OCI-M1 (cell line): ENCODE measurements at places on chromosomes 16 and 17.

DNA sequence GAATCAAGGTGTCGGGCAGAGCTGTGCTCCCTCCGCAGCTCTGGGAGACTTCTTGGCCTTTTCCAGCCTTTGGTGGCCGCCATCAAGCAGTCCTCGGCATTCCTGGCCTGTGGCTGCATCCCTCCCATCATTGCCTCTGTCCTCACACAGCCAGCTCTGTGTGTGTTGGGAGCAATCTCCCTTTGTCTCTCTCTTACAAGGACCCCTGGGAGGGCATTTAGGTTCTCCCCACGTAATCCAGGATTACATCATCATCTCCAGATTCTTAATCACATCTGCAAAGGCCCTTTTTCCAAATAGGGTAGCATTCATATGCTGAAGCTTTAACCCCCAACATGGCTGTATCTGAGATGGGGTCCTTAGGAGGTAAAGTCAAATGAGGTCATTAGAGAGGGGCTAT is 4.1 kb upstream of the DNAH17 start:
- no peak for DNase-seq

- peak; percentile 98 for DNase-seq
Measured at GRCh38 chr16:85055493-85056210, 28.1 kb downstream of the KIAA0513 start.

DNA sequence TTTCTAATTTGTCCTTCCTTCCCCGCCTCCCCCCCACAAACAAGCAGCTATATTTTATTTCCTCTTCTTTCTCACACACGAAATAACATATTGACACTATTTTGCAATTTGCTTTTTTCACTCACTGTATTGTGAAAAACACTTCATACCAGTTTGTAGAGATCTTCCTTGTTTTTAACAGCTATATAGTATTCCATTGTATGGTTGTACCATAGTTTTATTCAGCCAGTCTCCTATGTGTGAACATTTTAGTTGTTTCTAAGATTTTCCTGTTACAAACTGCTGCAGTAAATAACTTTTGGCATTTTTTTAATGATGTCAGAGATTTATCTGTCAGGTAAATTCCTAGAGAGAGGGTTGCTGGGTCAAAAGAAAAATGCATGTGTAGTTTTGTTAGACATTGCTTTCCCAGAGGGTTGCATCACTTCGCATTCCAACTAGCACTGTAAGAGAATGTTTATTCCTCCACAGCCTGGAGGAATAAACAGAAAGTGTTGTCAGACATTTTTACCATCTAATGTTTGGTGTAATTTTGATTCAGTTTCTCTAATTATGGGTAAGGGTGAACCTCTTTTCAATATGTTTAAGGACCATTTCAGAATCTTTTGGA is 101.2 kb downstream of the MRTFB start:
- no peak for DNase-seq

DNA sequence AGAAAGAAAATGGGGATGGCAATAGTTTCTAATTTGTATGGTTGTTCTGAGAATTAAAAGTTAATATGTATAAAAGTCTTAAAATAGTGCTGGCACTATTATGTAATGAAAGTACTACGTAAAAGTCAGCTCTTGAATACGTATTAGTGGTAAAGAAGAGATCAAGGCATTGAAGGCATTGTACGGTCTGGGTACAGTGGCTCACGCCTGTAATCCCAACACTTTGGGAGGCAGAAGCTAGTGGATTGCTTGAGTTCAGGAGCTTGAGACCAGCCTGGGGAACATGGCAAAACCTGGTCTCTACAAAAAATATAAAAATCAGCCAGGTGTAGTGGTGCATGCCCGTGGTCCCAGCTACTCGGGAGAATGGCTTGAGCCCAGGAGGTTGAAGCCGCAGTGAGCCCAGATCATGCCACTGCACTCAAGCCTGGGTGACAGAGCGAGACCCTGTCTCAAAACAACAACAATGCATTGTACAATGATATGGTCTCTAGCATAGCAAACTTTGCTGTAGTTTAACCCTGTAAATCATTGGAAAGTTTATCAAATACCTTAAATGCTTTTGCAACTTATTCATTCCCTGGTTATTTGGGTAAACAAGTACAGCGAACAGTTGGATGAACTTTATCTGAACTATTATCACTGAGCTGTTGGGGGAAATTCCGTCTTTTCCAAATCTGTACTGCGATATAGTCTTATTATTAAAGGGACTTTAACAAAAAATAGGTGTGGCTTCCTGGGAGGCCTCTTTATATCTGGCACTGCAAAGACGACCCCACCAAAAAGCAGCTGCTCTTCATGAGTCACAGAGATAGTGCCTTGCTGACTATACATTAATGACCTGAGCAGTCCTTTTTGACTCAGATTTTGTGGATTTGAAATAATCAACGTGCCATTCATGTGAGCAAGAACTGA is 73.6 kb downstream of the GPRC5B start:
- no peak for DNase-seq
